ENCODE measurements at places on chromosomes 16 and 17.

DNA sequence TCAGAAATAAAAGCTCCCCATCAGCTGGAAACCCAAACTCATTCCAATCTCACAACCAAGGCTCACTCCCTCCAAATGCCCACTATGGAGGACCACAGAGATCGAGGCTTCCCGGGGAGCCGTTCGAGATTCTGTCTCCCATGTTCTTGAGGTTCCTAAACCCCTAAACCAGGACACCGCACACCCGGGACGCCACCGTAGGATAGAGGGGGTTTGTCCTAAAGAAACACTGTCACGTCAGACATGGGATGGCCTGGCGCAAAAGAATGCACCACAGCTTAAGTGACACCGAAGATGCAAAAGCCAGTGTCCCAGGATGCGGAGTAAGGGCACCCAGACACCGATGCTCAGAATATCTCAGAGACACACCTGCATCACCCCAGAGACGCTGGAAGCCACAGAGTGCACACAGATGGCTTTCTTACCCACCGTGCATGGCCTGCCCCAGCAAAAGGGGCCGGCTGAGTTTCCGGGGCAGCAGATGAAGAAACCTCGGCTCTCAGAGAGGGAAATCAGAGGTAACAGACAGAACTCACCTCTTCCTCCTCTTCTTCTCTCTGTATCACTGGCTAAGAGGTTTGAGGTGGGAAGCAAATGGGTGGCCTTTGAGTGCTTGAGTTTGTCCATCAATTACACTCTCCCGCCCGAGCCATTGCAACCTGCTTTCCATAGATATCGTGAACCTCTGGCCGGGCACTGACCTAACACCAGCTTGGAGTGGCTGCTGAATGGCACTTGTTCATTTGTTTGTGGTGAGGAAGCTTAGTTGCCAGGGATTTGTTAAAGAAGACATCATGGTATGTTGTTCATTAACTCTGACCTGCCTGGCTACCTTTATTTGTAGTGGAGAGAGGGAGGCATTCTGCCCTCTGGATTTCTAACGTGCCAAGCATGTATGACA is 65.1 kb upstream of the TNRC6C start:
- no peak for DNase-seq

- no peak for DNase-seq
Measured at GRCh38 chr17:50657627-50658026, 22.9 kb downstream of the ABCC3 start.

DNA sequence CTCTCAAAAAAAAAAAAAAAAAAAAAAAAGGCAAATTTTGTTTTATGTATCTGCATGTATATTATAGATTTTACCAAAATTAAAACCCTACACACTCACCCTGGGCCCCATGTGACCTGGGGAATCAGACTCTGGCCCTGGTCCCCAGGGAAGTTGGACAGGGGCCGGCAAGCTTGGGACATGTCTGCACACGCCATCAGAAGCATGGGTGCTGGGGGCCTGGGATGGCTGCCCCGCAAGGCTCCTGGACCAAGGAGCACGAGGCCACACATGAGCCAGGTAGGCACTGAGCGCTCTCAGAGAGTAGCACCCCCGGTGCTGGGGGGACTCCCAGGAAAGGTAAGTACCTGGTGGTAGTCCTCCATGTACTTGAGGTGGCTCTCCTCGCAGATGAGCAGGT is 39.6 kb downstream of the PPL start:
- DNase-seq: no peak

DNA sequence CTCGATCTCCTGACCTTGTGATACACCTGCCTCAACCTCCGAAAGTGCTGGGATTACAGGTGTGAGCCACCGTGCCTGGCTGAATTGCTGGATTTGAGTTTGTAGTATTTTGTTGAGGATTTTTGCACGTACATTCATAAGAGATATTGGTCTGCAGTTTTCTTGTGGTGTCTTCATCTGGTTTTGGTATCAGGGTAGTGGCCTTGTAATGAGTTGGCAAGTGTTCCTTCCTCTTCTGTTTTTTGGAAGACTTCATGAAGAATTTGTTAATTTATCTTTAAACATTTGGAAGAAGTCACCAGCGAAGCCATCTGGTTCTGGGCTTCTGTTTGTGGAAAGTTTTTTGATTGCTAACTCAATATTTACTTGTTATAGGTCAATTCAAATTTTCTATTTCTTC is 26.9 kb downstream of the SPNS3 start:
- no peak for DNase-seq

DNA sequence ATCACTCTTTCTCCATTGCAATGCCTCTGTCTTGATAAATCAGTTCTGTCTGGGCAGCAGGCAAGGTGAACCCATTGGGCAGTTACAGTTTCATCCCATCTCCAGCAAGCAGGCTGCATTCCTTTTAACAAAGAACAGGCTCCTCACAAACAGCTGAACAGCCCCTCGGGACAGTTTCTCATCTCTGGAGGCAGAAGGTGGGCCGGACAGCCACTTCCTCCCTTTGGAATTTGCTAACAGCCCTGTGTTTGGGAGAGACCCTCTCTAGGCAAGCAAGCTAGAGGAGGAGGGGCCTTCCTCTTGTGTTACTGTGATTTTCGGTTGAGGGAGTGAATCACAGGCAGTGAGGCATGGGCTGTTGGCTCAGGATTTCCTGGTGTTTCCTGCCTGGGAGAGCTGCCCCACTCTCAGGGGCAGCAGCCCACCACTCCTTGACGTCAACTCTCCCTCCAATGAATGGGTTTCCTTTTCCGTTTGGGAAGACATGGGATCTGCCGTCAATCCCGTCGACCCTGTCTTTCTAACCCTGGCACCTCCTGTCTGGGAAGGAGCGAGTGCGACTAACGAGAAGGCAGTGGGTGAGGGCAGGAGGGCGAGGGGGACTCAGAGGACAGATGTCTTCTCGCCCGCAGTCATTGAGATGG is 3.7 kb upstream of the PGS1 start:
- DNase-seq: no peak

- DNase-seq: no peak
Measured at GRCh38 chr17:73342050-73342522, 30.3 kb upstream of the CDC42EP4 start.

GRCh38 chr16:51982715-51983680 is 563.9 kb downstream of the TOX3 start:
- no peak for DNase-seq

- no peak for DNase-seq
Measured at GRCh38 chr17:4073983-4074830, 68.6 kb downstream of the ZZEF1 start.

- DNase-seq: no peak
Measured at GRCh38 chr16:26078716-26079355, 387.1 kb downstream of the HS3ST4 start.

GRCh38 chr17:61617330-61617729 is 26.3 kb upstream of the NACA2 start:
- DNase-seq: no peak

GRCh38 chr17:69064476-69064875 is 3.7 kb upstream of the ABCA9 start:
- DNase-seq: no peak

DNA sequence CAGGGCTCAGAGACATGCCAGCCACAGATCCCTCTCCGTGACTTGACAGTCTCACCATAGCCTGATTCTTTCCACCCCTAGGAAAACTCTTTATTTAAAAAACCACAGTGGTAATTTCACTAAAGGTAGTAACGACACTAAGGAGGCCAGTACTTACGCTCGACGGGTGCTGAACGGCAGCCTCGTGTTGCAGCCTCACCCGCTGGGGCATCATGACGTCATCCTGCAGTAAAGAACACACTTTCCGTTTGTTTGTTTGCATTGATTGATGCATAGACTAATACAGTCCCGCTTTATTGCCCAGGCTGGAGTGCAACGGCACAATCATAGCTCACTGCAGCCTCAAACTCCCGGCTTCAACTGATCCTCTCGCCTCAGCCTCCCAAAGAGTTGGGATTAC is 65.1 kb upstream of the METRNL start:
- no peak for DNase-seq

DNA sequence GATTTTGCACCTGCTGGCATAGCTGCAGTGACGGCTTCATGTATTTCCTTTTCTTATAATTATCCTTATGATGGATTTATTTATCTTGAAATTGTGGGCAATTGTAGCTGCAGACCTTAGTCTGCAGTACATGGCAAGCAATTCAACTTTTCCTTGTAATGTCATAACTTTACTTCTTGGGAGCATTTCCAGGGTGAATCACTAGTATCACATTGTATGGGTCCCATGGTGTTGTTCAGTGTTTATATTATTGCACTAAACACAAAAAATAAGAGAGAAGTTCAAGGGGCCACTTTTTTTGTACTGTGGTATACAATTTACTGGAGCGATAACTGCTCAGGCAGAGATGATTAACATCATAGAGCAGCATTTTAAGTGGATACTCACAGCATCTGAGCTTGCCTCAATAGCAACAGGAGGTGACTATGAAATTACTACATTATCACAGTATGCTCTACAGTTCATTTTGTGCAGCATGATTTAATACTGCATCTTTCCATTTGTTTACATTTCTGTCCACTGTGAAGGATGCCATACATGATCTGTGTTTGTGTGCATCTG is 169.5 kb downstream of the STX8 start:
- no peak for DNase-seq

- no peak for DNase-seq
Measured at GRCh38 chr17:59601130-59601529, 18.6 kb upstream of the CLTC start.

DNA sequence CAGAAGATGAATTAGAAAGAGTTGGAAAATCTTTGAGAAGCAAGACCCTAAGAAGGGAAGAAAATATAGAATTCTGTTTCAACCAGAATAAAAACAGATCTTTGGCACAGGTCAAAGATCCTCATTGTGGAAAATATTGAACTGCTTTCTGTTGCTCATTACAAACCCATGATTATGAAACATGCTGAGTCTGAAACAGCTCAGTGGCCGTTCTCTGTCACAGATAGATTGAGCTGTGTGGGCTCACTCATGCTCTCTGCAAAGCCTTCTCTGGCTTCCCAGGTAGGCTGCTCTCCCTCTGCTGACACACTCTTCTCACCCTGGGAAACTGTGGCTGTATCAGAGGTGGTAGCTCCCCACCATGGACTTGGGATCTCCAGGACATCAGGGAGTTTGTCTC is 3.4 kb upstream of the KRT38 start:
- no peak for DNase-seq

DNA sequence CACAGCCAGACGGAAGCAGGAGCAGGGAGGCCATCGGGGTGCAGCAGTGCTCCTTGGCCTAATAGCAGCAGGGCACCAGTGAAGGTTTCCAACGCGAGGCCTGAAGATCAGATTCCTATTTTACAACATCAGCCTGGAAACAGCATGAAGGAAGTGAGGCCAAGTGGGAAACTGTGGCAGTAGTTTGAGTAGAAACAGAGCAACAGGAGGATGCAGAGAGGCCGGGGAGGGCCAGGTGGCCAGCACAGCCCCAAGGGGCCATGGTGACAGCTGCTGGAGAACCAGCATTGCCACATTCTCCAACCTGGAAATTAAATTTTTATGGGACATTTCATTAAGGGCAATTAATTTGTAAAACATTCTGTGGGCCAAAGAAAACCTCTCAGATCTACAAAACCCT is 3.4 kb upstream of the ANKRD11 start:
- DNase-seq: no peak

- DNase-seq: no peak
Measured at GRCh38 chr17:17379197-17379991, 76.2 kb downstream of the NT5M start.

DNA sequence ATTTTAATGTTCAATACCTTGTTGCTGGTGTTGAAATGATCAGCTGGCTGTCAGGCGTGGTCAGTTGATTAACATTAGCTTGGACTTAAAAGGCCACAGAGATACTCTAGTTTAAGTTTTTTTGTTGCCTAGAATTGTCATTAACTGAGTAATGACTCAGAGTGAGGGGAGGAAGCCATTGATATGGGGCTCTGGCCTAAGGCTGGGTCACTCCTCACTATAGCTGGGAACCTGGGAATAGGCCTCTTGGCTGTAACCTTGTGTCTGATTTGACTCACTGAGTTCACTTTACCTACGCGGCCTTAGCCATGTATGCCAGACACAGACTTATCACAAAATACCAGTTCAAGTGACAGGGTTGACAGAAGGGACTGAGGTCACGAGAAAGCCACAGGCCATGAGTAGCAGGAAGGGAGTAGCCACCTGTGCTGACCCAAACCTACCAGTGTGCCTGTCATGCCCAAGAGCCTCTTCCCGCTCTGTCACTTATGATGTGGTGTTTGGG is 37.9 kb upstream of the ADCY7 start:
- DNase-seq: no peak

GRCh38 chr17:73972056-73972455 is 231.4 kb upstream of the RPL38 start:
- DNase-seq: no peak

- no peak for DNase-seq
Measured at GRCh38 chr17:75326226-75326848, 37.1 kb upstream of the SLC25A19 start.

DNA sequence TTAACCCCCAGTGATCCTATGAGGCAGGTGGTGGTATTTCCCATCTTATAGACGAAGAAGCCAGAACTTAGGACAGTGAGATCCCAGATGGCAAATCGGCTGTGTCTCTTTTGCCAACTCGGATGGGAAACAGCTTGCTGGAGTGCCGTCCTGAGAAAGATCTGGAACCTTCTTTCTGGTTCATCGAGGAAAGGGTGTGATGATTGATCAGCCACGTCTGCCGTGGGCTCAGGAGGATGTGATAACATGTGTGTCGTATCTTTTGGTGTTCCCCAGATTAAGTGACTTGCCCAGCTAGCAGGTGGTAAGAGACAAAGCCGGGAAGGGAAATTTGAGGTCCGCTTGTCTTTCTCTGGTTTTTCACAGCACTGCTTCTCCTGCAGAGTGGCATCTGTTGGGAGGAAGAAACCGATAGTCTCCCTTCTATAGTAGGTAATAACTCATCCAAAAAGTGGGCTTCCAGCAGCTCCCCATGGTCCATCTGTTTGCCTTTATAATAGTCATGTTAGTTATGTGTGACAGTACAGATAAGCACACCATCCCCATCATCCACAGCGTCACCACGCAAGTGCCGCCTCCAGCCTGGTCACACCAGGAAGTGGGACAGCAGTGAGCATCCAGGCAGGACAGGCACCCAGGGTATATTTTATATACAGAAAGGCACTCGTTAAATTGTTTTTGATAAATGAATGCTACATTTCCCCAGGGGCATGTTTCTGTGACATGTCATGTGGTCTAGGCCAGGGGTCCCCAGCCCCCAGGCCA is 175.5 kb downstream of the KATNIP start:
- no peak for DNase-seq

- DNase-seq: no peak
Measured at GRCh38 chr16:84829168-84829965, 9.6 kb downstream of the CRISPLD2 start.

DNA sequence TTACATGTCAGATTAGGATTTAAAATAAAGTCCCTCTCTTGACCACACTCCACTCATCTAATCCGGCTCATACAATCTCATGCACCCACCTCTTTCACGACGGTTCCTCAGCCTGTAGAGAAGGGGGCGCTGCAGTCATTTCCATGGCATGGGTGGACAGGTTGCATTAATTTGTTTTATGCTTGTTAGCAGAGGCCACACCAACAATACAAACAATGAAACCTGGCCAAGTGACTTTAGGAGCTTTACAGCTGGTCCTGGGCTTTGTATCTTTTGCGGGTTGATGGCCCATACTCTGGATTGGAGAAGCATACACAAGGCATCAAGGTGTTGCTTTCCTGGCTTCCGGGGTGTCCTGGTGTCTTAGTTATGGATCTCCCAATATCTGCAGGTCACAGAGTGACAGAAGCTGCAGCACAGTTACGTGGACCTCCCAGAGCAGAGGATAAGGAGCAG is 9.7 kb upstream of the SNF8 start:
- no peak for DNase-seq

- no peak for DNase-seq
Measured at GRCh38 chr16:4678596-4678995, 14.8 kb upstream of the NUDT16L1 start.

Data from activated CD4-positive, alpha-beta T cell treated with anti-CD3 and anti-CD28 coated beads, Interleukin-2, amount 50 U/mL, for 24 hours (primary cell).